ENCODE measurements at places on chromosomes 1 and 21. TPM values are rescaled to one million over a fixed set of nuclear protein-coding genes. Genes with fewer than 3 reads are reported as not detected.

DNA sequence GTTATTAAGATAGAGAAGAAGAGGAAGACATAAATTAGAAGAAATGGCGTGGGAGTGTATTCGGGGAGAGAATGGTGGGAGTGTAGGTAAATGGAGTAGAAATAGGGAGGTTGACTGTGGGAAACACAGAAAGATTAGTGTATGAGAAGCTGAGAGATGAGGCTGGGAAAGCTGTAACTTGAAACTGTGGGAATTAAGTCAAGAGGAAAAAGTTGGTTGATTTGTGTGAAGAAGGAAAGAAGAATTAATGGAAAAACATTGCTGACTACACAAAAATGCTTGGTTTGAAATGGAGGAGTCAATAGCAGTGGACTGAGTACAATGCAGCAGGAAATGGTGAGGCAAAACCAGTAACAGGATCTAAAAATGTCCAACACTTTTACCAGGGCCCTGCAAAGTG is 448.3 kb downstream of the PTPRC start:
- DNase-seq = no peak

The RNU1-1 gene
- total RNA-seq = under 0.01 TPM

- no peak for DNase-seq
These were observed 10.2 kb upstream of the DMRTB1 start for GRCh38 chr1:53449021-53449420.

DNA sequence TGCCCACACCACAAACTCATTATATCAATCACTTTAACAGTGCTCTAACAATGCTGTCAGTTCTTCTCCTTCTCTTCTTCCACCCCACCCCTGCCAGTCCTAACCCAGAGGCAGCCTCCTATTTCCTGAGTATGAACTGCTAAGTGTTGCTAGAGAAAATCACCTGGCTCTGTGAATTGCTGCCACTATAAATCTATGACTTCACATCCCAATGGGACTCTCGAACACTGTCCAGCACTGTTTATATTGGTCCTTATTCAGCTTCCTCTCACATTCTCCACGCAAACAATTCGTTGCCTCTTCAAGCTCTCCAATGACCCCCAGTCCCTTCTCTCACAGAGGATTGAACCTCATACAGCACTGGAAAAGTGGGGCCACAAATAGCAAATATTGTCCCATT is 27.0 kb upstream of the USH2A start:
- no peak for DNase-seq

DNA sequence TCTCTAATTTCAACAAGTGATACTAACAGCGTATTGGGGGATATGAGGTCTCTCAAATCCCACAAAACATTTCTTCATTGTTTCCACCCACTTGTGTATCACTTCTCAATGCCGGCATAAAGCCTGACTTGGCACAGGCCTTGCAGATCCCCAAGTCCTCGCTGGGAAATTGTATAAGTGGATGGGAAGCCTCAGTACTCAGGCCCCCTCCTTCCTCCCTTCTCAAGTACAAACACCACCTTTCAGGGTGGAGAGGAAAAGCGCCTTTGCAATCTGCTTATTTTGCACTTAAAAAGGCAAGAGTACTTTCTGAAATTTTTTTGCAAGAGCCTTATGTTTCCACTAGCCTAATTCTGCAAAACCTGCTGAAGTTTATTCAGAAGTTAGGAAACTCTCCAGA is 25.8 kb upstream of the KLHDC8A start:
- DNase-seq = no peak

The LPAR3 gene
- not detected for total RNA-seq

DNA sequence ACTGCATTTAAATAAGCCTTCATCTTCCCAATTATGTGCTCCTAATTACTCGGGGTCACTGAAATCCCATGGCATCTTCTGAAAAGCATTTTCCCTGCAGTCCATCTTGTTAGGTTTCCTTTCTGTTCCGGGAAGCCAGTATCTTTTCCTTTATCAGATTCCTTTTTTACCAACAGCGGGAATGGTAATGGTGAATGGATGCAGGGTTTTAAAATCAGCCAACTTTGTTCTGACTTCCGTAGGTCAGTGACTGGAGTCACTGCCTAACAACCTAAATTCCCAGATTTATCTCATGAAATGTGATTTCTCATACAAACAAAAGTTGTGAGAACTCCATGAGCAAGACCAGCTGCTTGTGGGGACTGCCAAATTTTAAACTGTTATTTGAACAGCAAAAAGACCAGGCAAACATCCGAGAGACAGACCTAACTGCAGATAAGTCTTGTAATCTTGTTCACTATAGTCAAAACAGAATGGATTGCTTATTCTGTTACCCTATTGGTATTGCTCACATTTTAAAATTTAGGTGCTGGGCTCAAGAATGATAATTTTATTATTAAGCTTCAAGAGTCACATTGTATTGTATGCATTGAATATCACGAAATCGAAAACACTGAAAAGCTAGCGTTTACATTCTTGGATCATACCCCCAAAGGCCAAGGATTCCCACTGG is 1.2 kb upstream of the RWDD3 start:
- no peak for DNase-seq

The DDR2 gene
- 150 TPM for total RNA-seq

GRCh38 chr1:111191496-111191895 is 8.9 kb downstream of the DENND2D start:
- no peak for DNase-seq

GRCh38 chr1:66305927-66306326 is 228.0 kb upstream of the SGIP1 start:
- no peak for DNase-seq

GRCh38 chr1:58783090-58783992 is 506 bp downstream of the JUN start:
- peak; percentile 28 for DNase-seq

GRCh38 chr1:19704247-19705113 is 39.8 kb downstream of the HTR6 start:
- DNase-seq = peak; percentile 54

DNA sequence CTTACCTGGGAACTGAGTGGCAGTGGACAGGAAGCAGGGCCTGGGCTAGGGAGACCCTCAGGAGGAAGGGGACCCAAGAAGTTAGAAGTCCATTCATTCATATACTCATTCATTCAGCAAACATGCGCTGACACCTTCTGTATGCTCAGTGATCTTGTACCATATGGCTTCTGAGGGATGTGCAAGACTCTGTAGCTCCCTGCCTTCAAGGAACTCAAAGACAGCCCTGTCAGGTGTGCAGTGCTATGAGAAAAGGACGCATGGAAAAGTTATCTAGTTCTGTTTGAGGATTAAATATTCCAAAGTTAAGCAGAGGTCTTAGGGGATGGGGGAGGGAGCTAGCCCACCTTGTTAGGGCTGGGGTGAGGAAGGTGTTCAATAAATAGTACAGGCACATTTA is 12.5 kb downstream of the DMAP1 start:
- no peak for DNase-seq

The NTNG1 gene
- 6.1 TPM for total RNA-seq

DNA sequence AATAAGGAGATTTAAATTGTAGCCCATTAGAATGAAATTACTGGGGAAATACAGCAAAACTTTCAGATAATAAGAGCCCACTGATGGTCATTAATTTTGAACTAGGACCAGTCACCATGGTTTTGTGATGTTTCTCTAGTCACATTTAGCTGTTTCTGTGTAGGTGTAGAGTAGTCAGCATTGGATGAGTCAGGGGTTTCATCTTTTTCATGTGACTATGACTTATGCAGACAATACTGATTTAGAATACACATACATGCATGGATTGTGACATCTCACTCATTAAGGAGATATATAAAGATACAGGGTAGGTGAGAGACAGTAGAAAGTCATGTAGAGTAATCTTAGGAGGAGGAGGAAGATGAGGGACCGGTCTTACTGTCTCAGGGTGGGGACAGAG is 1192.7 kb downstream of the KCNT2 start:
- no peak for DNase-seq

The PLXNA2 gene
- total RNA-seq = 67.9 TPM

DNA sequence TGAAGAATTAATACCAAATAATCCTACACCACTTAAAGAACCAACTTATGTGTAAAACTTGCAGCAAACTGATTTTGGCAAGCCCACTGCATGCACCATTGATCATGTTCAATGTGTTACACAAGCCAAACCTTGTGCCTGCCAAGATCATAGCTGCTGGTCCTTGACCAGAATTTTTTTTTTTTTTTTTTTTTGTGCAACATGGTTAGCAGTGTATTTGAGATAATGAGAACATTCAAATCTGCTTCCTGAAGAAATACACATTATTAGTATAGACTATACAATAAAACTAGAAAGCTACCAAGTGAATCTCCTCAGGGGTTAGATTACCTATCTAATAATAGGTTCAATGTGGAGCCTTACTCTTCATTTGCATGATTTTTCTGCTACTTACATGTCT is 421.0 kb downstream of the MRPL39 start:
- DNase-seq = no peak

- DNase-seq = no peak
These were observed 39.0 kb upstream of the MYSM1 start for GRCh38 chr1:58738876-58739275.

GRCh38 chr21:34520764-34521508 is 8.9 kb upstream of the KCNE1 start:
- DNase-seq = no peak

GRCh38 chr1:200351826-200352549 is 57.8 kb downstream of the ZNF281 start:
- no peak for DNase-seq

GRCh38 chr1:175865041-175865766 is 121.8 kb upstream of the TNR start:
- DNase-seq = no peak

DNA sequence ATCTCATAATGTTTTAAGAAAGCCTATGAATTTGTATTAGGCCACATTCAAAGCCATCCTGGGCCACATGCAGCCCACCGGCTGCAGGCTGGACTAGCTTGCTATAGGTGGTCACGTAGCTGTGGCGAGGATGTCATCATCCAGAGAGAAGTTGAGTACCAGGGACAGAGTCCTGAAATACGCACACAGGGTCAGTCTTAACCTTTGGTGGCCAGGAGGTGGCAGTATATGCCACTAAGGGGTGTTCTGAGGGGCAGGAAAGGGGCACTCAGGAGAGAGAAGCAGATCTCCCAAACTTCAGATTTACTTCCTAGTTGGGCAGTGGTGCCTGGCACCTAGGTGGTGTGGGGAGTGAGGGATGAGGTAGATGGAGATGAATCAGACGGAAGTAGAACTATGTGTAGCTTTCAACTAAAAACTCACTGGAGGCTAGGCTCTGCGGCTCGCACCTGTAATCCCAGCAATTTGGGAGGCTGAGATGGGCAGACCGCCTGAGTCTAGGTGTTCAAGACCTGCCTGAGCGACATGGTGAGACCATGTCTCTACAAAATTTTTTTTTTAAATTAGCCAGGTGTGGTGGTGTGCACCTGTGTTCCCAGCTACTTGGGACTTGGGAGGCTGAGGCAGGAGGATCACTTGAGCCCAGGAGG is 16.3 kb upstream of the CDK18 start:
- DNase-seq = no peak

The ELAVL4 gene
- not detected for total RNA-seq

The RAP1GAP gene
- total RNA-seq = 0.36 TPM

- DNase-seq = no peak
These were observed 663 bp downstream of the ACOT7 start for GRCh38 chr1:6392809-6393399.

The KRTAP7-1 gene
- not detected for total RNA-seq

DNA sequence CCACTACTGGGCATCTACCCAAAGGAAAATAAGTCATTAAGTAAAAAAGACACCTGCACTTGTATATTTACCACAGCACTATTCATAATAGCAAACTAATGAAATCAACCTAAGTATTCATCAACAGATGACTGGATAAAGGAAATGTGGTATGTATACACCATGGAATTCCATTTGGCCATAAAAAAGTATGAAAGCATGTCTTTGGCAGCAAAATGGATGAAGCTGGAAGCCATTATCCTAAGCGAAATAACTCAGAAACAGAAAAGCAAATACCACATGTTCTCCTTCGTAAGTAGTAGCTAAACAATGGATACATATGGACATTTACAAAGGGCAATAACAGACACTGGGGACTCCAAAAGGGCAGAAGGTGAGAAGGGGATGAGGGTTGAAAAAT is 485.7 kb upstream of the BRINP3 start:
- no peak for DNase-seq

DNA sequence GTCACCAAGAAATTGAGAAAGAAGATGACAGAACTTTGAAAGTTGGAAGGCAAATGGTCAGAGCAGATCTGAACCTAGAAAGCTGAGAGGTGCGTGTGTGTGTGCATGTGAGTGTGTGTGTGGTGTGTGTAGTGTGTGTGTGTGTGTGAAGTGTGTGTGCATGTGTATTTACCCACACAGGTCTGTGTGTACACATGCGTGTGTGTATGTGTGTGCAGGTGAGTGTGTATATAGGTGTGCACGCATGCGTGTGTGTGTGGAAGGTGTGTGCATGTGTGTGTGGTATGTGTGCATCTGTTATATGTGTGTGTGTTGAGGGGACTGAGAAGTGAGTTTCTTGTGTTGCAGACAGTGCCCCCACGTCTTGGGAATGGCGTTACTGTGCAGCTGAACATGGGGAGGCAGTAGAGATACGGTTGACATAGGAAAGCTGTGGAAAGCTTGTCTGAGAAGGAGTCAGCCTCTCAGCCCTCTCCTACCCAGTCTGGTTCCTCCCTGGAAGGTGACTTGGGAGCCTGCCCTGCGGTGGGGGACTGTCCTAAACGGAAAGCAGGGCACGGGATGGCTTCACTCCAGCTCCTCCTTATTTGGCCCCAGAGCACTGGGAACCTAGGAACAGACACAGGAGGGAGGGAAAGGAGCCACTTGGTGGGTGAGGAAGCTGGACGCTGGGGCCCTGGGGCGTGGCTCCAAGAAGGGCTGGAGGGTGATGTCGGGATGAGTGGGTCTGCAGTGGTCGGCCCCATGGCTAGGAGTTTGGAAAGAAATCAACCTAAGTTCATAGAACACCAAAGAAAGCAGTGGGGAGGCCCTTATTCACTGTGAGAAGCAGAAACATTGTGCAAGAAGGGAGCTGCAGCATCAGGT is 97.2 kb downstream of the PCBP3 start:
- no peak for DNase-seq

GRCh38 chr1:89087241-89087640 is 22.2 kb upstream of the GBP1 start:
- DNase-seq = no peak

GRCh38 chr1:66298464-66298863 is 235.5 kb upstream of the SGIP1 start:
- no peak for DNase-seq

The RAB25 gene
- 0.84 TPM for total RNA-seq

DNA sequence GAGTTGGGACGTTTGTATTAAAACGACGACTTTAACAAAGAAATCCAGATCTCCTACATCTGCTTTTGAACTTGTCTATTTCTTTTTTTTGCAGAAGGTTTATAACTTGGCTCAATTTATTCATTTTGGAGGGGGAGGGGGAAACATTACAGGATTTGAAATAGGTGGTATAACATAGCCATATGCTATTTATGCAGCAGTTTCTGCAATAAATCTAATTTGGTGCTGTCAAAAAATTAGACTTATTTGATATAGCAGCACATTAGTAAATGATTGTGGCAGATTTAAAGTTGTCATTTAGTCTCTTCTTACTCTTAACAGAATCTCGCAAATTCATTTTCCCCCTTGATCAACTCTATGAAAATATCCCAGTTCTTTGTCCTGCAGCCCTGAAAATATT is 138.2 kb downstream of the SDCCAG8 start:
- no peak for DNase-seq
